ENCODE measurements at places on chromosomes 3 and 15.

GRCh38 chr15:35136321-35137189, 51.5 kb upstream of the NANOGP8 start:
- DNase-seq = no peak

- DNase-seq = no peak
Measured at GRCh38 chr15:35717721-35718120, 171.8 kb upstream of the DPH6 start.

DNA sequence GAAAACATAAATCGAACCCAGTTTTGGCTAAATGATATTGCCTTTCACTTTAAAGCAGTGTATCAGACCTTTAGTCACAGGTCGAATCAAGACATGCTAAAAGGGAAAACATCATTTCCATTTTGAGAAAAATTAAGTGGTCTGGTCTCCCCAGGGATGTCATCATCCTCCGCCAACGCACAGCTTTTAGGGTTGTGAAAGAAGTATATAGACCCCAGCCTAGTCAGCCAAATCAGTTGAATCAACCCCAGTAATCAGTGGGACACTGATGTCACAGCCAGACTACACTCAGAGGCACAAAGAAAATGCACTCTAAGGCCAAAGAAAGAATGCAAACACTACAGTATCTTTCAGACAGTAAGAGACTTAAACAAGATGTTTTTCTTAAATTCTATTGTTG, 187.4 kb downstream of the ZIC4 start:
- no peak for DNase-seq

DNA sequence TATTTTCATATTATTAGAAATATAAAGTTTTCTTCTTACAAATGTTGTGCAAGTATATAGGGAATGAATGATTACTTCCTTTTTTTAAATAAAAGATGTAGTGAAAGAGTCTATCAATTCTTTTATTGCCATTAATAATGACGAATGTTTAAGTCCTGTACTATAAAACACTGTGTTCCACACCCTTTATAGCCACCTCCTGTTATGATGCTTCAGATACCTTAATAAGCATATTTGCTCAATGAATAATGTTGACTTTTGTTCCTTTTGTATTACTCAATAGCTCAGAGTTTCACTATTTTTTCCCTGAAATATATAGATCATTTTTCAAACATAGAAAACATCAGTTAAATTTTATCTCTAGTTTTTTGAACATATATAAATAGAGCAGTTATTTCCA, 378.2 kb upstream of the THBS1 start:
- no peak for DNase-seq

DNA sequence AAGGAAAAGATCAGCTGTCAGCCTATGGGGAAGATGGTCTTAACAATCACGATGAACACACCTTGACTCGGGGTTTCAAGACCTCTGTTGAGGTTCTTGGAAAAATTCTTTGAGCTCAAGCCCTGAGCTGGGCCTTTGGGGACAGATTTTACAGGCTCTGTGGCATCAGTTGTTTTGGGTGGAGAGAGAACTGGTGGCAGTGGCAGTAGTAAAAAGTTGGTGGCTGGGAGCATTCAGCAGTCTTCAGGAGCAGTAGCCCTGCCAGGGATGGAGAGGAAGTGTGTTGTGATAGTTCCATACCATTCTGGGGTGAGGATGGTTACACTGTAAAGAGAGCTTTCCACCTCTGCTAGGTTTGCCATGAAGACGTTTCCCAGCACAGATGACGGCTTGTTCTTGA, 4.9 kb upstream of the KY start:
- DNase-seq = no peak

GRCh38 chr3:50656417-50657195, 18.1 kb upstream of the DOCK3 start:
- DNase-seq = no peak

- no peak for DNase-seq
Measured at GRCh38 chr15:39118510-39118909, 462.4 kb upstream of the THBS1 start.

GRCh38 chr3:67593761-67594234, 60.6 kb downstream of the SUCLG2 start:
- DNase-seq = peak; percentile 9

- no peak for DNase-seq
Measured at GRCh38 chr3:182400838-182401237, 392.5 kb upstream of the ATP11B start.

- no peak for DNase-seq
Measured at GRCh38 chr3:129442486-129442885, 2.5 kb downstream of the IFT122 start.

GRCh38 chr15:75456710-75457109, 5.2 kb upstream of the SIN3A start:
- no peak for DNase-seq

- no peak for DNase-seq
Measured at GRCh38 chr3:52801839-52802238, 7.2 kb downstream of the ITIH3 start.

All from BE2C (cell line).